ENCODE measurements at places on chromosomes 4 and X.

- no peak for ATAC-seq
Measured at GRCh38 chr4:7191546-7192251, 639 bp upstream of the SORCS2 start.

- no peak for ATAC-seq
Measured at GRCh38 chr4:16693641-16694040, 204.8 kb downstream of the LDB2 start.

DNA sequence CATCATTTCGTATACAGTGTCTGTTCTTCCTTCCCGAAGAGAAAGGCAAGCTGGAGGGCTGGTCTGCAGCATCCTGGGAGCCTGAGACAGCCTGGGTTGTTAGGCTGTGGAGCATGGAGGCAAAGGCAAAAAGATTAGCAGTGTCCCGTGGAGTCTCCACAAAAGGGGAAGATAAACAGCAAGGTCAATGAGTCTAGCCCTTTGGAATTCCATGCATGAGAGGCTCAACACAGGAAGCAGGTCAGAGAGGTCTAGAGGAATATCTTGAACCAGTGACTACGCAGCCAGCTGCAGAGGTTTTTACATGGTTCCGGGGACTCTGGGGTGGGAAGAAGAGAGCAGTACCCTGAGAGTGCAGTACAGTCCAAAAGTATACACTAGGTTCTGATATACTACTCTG, 12.2 kb upstream of the MCF2 start:
- no peak for ATAC-seq

- no peak for ATAC-seq
Measured at GRCh38 chr4:47145630-47146029, 114.3 kb downstream of the GABRB1 start.

GRCh38 chr4:90028460-90028859, 98.7 kb upstream of the CCSER1 start:
- no peak for ATAC-seq

DNA sequence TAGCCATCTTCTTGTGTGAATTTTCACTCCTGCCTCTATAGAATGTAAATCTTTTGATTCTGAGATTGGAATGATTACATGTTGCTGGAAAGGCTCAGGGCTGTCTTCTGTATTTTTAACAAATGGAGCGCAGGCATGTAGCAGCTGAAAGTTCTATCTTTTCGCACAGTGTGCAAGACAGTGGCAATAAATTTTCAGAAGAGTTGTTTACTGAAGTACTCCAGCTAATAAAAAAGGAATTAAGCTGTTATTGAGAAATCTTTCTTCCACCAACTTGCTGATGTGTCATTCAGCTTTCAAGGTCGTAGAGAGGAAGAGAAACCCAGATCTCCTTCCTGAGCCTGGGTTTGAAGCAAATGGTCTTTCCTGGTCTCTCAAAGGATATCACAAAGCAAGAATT, 122.0 kb upstream of the PUDP start:
- no peak for ATAC-seq

DNA sequence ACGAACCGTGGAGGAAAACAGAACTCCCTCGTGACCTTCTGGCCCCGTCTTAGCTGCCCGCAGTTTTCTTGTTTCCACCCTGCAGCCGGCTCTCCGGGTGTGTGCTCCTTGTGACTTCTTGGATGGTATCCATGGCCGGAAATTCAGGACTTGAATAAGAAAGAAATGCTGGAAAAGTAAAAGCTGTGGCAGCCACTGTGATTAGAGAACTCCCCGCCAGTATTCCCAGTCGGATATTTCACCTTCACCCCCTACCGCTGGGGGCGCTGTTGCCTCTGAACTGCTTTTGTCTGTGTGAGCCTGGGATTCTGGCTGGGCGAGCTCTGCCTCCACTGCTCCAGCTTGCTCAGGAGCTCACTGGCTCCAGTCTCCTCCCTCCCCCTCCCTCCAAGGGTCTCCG, 41.5 kb upstream of the CYP4V2 start:
- no peak for ATAC-seq
